Activated CD4-positive, alpha-beta T cell treated with anti-CD3 and anti-CD28 coated beads for 4 hours (primary cell): ENCODE measurements at places on chromosomes 5 and 9.

DNA sequence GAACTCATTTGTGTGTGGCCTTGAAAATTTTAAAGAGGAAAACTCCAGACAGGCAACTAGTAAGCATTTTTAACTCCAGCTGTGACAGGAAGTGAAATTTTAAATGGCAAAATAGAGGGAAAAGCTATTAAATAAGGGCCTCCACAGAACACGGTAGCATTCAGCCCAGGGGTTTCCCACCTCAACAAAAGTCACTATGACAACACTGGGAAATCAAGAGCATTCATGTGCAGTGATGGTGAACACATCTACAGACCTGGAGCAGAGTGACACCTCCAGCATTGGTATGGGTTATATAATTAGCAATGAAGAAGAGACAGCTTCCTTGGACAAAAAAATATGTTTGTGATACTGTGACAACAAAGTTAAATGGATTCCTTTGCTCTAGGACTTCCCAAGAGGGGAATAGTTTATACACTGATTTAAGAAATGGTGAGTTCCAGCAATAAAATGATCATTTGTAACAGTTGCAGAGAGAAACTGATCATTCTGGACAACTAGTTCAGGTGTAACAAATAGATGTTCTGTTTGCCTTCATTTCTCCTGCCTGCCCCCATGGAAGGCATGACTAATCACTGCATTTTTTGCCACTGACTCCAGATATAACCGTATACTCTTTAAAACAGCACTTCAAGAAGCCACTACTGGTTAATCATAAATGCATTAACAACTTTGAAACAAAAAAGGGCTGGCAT is 93.3 kb upstream of the SLC44A1 start:
- DNase-seq: no peak

DNA sequence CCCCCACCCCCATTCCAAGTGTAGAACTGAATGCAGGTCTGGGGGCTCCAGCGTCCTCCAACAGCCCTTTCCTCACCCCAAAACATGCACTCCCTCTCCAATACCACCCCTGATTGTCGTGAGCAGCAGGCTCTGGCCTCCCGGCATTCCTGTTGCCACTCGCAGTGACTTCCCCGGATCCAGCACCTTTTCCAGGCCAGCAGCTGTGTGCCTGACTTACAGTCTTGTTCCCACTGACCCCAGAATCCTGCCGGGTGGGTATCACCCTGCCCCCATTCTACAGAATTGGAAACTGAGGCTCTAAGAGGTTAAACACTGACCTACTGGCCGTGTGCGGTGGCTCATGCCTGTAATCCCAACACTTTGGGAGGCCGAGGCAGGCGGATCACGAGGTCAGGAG is 127.2 kb downstream of the OLFM1 start:
- no peak for DNase-seq

DNA sequence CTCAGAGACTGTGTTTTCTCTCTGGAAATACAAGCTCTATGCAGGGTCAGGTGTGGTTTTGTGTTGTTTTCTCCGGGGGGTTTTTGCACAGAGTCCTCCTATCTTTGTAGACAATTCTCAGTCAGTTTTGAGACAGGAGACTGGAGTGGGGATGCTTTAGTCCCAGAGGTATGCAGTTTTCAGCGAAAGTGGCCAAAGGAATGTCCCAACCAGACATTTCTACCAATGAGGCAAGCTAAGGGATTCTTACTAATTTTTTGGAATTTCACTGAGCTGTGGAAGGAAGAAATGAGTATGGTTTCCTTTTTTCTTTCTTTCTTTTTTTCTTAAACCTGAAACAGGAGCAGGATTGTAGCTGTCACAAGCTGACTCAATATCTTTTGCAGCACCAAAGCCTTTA is 35.3 kb upstream of the PLPP1 start:
- DNase-seq: no peak

DNA sequence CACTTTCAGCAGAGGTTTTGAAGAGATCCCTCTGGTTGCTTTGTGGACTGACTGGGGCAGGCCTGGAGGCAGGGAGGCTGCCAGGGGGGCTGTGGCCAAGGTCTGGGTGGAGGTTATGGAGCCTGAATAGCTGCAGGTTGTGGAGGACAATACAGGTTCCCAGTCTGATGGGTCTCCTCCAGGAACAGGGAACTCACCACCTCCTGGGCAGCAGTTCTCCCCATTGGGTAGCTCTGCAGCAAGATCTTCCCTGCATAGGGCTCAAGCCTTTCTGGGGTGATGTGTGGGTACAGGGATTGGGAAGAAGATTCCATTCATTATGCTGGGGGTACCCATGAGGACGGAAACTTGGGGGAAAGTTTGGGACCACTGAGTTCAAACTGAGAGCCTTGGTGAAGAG is 6.8 kb downstream of the AQP3 start:
- DNase-seq: no peak

DNA sequence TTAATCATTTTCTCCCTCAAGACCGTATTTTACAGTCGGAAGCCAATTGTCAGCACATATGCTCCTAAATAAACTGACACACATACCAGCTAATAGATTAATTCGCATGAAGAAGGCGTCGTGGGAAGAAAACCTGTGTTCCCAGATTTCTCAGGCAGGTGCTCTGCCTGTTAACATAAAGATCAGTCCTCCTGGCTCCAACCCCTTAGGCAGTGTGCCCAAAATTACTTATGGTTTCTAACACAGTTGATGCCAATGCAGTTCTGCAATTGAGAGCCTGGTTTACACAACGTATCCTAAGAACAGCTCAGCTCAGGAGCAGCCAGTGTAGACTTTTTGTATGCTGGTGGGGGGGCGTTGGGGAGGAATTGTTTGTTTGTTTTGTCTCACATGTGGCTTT is 208.3 kb downstream of the ENC1 start:
- DNase-seq: no peak

- DNase-seq: no peak
Measured at GRCh38 chr9:5617749-5618148, 11.2 kb upstream of the RIC1 start.
